EL (cell line): ENCODE measurements at places on chromosomes 1 and 21.

DNA sequence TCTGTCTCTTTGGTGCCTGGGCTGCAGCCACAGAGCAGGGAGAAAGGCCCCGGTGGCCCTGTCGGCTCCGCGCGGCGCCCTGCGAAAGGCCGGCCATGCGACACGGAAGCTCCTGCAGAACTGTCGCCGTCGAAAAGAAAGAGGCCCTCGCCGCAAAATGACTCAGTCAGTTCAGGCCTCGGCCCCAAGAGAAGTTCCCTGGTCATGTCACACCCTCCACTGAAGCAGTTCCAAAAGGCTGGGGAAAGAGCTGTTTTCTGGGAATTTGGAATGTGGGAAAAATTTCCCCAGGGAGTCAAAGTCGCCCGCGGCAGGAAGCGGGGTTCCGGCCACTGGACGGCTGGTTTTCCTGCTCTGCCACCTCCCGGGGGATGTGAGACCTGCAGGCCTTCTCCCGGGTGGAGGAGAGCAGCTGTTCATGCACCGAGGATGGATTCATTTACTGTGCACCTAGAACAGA is 115.8 kb upstream of the ZNF678 start:
- peak; percentile 68 for DNase-seq

- DNase-seq: peak; percentile 95
Measured at GRCh38 chr1:62621907-62622306, 24.6 kb downstream of the ANGPTL3 start.

GRCh38 chr1:223504741-223505140 is 111.5 kb downstream of the CCDC185 start:
- DNase-seq: peak; percentile 93

GRCh38 chr1:59427155-59427554 is 130.3 kb downstream of the FGGY start:
- DNase-seq: peak; percentile 78

- DNase-seq: peak; percentile 38
Measured at GRCh38 chr1:160007577-160008200, 24.1 kb downstream of the PIGM start.

DNA sequence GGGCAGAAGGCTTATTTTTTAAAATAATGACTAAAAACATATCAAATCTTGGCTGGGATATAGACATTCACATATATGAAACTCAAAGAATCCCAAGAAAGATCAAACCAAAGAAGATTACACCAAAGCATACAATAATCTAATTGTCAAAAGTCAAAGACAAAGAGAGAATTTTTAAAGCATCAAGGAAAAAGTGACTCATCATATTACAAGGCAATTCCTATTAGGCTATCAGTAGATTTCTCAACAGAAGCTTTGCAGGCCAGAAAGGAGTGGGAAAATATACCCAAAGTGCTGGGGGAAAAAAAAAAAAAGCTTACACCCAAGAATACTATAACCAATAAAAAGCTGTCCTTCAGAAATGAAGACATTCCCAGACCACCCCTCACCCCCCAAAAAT is 375.6 kb downstream of the BRINP2 start:
- no peak for DNase-seq

GRCh38 chr1:212367474-212368072 is 47.1 kb downstream of the PACC1 start:
- no peak for DNase-seq

DNA sequence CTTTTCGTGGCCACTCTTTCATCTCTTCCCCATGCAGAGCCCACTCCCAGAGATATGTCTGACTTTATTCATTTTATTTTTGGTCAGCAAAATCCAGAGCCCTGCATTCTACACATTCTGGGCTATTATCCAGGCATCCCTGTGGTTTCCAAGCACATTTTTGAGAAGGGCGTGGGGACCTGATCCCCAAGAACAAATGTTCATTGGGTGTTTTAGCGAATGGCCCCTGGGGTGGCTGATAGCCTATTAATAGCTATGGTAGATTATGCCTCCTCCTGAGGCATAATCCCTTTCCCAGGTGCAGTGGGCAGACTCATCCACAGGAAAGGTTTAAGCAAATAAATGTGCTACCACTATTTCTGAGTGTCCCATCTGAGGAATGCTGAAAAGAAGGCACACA is 511.8 kb upstream of the USP24 start:
- DNase-seq: peak; percentile 92

GRCh38 chr1:183089025-183089639 is 65.9 kb downstream of the LAMC1 start:
- no peak for DNase-seq

- DNase-seq: no peak
Measured at GRCh38 chr21:43275421-43276211, 106.8 kb downstream of the CRYAA start.

DNA sequence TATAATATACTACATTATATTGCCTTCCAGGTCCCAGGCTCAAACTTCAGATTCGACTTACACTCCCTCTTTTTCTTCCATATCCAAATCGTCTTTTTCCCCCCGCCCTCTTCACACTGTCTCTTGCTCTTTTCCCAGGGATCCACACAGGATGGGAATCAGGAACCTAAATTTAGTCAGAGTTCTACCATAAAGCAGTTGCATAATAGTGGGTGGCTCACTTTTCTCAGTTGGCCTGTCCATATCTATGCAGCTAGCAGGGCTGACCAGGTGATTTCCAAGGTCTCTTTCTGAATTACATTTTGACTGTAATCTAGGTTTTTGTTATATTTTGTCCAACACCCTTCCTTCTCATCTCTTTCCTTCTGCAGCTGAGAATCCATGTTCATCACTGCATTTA is 7.7 kb upstream of the BCAS2 start:
- no peak for DNase-seq

DNA sequence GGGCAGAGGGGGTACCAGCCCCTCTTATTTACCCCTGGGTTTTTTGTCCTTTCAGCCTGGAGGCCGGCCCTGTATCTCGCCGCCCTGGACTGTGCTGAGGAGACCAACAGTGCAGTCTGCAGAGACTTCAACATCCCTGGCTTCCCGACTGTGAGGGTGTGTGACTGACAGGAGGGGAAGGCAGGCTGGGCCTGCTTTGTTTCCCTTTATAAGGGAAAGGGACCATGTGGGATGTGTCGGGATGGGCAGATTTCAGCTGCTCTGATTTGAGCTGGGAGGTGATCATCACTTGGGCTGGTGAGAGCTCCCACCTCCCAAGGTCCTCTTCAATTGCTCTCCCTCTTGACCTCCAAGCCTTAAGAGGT is 11.7 kb downstream of the QSOX1 start:
- DNase-seq: no peak

- peak; percentile 19 for DNase-seq
Measured at GRCh38 chr1:161133220-161133740, 813 bp upstream of the DEDD start.

- peak; percentile 2 for DNase-seq
Measured at GRCh38 chr1:113675302-113675701, 84.0 kb downstream of the PHTF1 start.

DNA sequence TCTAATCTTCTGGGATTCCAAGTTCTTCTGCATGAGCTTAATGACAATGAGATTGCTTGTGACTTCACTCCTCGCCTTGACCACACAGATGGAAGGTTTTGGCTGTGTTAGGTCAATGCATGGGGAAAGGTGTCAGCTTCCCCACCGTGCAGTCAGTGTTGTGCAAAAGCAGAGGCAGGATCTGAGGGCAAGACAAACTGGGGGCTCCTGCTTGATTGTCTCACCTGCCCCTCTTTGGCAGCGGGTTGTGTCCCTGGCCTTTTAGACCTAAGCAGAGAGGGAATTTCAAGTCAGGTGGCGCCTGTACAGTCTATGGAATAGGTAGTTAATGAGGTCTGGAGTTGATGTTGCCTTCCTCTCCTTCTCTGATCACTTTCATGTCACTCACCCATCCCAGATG is 150.1 kb downstream of the CNIH3 start:
- DNase-seq: no peak

- no peak for DNase-seq
Measured at GRCh38 chr21:38841472-38841871, 35.7 kb downstream of the ETS2 start.

DNA sequence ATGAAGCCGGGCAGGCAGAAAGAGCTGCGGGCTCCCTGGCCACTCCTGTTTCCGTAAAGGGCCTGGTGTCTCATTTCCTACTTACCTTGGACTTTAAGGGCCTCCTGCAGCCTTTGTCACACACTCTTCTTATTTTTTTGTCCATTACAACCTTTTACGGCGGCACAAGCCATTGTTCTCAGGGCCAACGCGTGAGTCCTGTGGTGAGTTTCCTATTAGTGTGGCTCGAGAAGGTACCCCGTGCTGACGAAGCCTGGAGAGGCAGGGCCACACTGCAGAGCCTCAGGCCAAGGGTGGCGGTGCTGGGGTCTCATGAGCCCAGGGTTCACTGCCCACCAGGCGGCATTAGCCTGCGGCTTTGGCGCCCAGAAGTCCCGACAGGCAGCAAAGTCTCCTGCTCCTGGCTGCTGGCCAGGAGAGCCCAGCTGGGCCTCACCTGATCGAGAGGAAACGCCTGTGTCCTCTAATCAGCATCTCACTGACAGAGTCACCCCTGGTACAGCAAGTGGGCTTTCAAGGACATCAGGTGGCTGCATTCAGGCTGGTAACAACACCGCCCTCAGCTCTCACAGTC is 62.0 kb downstream of the SIK1 start:
- DNase-seq: no peak

GRCh38 chr1:87072411-87072810 is 158.0 kb downstream of the HS2ST1 start:
- DNase-seq: no peak

DNA sequence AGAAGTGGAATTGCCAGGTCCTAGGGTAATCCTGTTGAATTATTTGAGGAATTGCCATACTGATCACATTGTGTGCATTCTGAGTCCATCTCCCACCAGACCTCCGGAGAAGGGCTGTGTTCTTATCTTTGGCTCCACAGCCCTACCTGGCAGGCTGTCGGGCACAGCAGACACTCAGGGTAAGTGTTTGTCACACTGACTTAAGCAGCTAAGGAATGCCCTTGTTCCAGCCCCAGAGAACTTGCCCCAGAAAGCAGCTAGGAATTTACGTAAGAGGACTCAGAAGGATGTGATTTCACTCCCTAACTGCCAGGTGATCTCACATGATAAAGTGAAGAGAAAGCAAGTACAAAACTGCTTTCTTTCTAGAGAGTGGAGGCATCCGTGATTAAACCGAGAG is 21.0 kb downstream of the VASH2 start:
- no peak for DNase-seq

DNA sequence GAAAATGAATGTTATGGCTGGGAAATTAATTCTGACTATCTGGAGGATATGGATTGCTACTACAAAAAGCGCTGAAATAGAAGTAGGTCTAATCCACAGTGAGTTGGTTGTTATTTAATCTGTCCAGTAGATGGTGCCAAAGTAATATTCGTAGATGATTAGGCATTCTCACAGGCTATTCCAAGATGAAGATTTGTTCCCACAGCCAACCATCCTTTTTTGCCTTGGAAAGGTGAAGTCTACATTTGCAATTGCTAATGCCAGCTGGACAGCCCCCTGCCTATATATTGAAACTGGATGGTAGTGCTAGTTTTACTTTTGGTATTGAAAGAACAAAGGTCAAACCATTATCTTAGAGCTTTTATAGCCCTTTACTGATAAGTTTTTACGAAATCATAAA is 43.8 kb downstream of the RBM11 start:
- peak; percentile 24 for DNase-seq

GRCh38 chr1:34163792-34164731 is 968 bp downstream of the CSMD2 start:
- DNase-seq: peak; percentile 1

- DNase-seq: peak; percentile 74
Measured at GRCh38 chr1:37448691-37449417, 25.5 kb upstream of the ZC3H12A start.

DNA sequence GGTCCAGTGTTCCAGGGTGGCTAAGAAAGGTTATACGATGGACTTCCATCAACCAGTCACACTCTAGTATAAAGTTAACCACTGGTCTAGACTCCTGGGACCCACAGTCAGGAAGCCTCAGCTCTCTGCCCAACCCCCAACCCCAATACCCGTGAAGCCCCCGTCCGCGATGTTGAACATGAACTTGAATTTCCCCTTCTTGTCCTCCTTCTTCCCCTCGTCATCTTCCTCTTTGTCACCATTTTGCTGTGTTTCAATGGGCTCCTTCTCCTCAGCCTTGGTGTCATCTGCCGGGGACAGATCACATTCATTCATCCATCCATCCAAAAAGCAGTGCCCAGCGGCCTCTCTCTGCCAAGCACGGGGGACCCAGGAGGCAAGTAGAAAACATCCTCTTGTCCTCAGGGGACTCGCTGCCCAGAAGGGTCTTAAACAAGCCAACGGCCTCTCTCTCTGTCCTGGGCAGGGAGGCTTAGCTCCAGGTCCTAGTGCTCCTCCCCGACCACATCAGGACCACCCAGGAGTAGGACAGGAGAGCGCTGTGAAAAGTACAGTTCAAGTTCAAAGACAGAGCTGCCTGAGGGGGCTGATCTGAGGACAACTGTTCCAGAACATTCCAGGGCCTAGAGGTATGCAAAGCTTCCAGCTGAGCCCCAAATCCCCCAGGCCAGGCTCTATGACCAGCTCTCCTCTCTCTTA is 66.5 kb downstream of the KCNAB2 start:
- DNase-seq: no peak

DNA sequence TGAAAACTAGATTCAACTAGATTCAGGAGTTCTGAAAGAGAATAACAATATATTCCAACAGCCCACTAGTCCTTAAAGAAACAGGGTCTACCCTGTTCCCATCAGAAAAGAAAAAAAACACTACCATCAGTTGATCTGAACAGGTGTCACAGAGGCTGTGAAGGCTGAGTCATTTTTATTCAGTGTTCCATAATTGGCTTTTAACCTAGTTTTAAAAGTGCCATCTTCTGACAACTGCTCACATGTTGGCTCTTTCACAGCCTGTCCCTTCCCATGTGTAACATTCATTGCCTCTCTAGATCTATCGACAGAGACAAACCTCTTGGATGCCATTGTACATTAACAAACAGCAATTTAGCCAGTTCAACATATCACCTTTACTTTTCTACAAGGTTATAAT is 243.7 kb downstream of the TBX15 start:
- DNase-seq: no peak

GRCh38 chr1:202578565-202578964 is 131.7 kb downstream of the SYT2 start:
- no peak for DNase-seq
